Posterior cingulate gyrus (tissue), 11 donors: ENCODE measurements at places on chromosomes 3 and 15.

- no peak for DNase-seq
Measured at GRCh38 chr15:101477851-101478362, 11.6 kb downstream of the PCSK6 start.

- no peak for DNase-seq
Measured at GRCh38 chr3:186787642-186788481, 4.5 kb downstream of the EIF4A2 start.

DNA sequence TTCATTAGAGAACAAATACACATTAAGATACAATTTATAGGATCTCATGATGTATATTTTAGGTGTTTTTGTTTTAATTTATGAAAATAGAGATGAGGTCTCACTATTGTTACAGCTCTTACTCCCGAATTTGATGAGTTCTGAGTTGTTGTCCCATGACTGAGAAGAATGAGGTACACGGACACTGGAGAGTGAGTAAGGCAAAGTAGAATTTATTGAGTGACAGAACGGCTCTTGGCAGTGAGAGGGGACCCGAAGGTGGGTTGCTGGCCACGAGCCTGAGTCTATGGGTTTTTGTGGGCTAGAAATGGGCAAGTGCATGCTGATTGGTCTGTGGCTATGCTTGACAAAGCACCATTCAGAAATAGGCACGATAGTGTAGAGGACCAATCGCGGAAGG, 3.1 kb upstream of the RNF168 start:
- no peak for DNase-seq

DNA sequence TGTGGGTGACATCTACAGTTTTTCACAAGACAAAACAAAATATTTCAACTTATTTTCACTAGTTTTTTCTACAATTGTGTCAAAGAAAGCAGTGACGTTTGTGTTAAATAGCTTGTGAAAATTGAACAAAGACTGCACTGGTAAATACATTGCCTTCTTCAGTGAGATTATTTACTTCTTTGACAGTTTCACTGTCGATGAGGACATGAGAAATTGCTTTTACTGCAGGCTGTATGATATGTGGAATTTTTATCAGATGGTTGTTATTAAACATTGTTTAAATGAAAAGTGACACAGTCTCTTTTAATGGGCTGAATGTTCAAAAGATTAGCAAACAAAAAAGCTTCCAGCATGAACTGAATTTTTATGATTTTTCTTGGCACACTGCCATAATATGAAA, 773.9 kb upstream of the CADM2 start:
- DNase-seq: no peak

DNA sequence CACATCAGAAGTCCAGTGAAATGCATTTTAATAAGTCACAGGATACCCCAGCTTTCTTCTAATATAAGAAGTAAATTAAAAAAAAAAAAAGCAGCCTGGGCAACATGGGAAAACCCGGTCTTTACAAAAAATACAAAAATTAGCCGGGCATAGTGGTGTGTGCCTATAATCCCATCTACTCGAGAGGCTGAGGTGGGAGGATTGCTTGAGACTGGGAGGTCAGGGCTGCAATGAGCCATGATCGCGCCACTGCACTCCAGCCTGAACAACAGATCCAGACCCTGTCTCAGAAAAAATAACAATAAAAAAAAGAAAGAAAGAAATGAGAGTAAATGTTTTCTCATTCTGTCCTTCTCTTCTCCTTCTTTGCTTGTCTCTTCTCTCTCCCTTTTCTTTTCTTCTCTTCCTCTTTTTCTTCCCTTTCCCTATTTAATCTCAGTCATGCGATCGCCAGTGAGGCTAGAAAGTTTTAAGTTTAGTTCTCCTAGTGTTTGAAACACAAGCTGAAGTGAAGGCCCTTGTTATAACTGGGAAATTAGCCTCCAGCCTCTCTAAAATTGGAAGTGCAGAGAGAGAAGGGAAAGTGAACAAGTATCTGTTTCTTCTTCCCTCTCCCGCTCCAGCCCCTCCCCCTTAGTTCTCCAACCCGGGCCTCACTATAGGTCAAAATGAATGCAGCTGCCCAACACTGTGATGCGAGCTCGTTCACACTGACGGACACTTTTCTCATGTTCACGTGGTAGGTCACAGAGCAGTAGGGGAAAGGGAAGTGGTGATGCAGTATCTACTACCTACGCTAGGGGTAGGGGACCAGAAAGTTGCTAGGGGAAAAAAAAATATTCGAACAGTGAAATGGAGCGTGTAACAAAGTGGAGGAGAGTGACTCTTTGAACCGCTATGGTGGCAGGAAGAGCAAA, 23.5 kb upstream of the TSC22D2 start:
- peak; percentile 79 for DNase-seq

GRCh38 chr15:95669146-95669922, 661.2 kb upstream of the NR2F2 start:
- DNase-seq: no peak

DNA sequence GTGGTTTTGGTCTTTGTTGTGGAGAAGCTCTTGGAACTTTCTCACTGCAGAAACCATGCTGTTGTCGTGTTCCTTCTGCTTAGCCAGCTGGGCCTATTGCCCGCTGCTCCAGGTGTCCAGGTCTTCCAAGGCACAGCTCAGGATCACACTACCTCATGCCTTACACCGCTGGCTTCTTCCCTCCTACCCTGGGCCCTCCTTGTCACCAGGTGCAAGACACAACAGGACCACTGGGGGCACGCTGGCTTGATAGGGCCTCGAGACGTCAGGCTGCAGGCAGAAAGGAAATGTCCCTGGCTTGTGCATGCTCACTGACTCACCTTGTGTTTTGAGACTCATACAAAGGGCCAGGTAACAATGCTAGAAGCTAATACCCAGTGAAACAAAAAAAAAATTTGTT, 32.3 kb downstream of the PAQR9 start:
- DNase-seq: no peak

GRCh38 chr3:85210540-85210939, 251.8 kb downstream of the CADM2 start:
- DNase-seq: no peak

DNA sequence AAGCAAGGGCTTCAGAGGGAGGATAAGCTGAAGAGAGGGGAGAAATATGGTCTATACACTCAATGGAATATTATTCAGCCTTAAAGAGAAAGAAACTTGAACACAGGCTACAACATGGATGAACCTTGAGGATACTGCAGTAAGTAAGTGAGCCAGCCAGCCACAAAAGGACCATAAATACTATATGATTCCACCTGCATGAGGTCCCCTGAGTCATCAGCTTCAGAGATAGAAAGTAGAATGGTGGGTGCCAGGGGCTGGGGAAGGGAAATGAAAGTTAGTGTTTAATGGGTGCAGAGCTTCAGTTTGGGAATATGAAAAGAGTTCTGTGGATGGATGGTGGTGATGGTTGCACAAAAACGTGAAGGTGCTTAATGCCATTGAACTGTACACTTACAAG, 68.4 kb upstream of the SEC13 start:
- no peak for DNase-seq

- DNase-seq: no peak
Measured at GRCh38 chr3:87136066-87136596, 91.0 kb upstream of the CHMP2B start.

- no peak for DNase-seq
Measured at GRCh38 chr15:77599899-77600298, 32.8 kb downstream of the LINGO1 start.

- DNase-seq: no peak
Measured at GRCh38 chr3:87320756-87321626, 44.6 kb upstream of the POU1F1 start.

DNA sequence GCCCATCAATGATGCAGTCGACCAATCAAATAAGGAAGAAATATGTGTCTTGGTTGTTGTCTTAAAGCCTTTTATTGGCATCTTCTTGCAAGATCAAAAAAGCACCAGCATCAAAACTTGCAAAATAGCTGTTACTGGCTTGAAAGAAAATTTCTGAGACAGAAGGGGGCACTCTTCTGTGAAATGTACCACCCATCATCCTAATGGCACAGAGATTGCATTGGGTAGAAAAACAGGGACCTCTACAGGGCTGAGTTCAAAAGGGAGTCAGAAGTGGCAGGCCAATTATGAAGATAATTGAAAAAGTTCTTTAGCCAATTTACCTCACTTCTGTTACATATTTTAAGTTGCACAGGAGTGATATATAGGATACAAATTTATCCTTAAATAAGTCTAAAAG, 122.3 kb upstream of the GPR149 start:
- DNase-seq: no peak

DNA sequence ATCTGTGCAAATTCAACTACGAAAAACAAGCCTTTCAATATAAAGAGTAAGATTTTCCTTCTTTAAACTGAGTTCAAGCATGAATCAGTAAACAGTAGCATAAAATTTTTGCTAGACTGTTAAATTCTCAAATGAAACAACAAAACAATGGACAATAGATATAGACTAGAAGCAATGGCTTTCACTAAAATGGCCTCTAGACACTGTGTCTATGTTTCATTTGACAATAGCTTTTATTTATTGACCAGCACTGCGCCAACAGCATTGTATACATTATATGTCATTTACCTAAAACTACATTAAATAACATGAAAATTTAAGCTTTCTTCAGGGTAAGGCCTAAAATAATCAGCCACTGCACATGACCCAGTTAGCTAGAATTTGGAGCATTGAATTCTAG, 148.5 kb downstream of the DUT start:
- DNase-seq: no peak

DNA sequence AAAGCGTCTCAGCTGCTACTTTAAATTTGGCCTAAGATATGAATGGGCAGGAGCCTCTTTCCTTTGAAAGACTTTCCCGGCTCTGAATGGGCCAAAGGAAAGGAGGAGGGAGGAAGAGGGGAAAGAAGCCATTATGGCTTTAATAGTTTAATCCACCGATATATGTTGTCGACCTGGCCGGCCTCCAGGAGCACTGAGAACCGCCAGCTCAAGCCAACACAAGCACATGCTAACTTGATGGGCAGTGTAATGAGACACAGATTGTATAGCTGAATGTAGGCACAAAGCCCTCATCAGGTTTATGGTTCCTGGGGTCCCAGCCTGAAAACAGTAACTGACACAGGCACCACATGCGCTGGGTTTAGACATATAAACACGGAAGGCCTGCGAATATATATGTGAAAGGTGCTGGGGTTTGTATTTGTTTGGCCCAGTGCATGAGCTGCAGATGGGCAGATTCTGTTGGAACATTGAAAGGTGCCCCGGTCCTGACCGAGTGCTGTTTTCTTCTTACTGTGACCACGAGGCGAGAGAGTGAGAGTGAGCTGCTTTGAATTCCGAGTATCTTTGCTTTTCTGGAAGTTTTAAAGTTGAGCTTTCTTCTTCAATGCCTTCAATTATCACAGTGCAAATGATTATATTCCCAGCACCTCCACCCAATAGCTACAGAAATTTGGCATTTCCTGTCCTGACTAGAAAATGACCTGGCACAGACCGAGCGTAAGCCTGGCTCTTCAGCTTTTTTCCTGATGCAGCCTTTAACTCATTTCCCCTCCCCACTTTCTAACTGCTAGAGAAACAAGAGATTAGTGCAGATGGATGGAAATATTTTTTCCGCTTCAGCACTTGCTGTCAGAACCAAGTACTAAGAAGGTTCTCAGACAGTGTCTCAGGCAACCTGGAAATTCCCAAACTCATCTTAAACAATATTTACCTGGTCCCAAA, 267.3 kb downstream of the RORA start:
- DNase-seq: no peak

- DNase-seq: no peak
Measured at GRCh38 chr15:58889363-58889762, 44.1 kb downstream of the SLTM start.

GRCh38 chr15:100783760-100784492, 95.7 kb upstream of the ALDH1A3 start:
- peak; percentile 21 for DNase-seq

- DNase-seq: no peak
Measured at GRCh38 chr3:150412561-150413231, 4.6 kb downstream of the TSC22D2 start.

DNA sequence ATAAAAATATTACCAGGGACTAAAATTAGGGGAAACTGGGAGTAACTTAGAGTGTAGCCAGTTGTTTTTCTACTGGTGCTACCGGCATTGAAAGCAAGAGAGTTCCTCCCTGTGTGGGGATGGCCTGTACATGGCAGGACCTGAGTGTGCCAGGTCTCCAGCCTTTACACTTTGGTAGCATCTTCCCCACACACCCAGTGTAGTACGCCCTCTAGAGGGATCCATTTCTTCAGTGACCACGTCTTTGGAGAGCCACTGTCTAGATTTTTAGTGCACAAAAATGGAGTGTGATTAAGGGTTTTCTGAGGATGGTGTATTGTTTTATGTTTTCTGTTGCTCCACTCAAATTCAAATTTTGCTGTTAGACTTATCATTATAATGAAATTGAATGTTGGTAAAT, 507.0 kb upstream of the TPRG1 start:
- DNase-seq: no peak

GRCh38 chr3:194079702-194080172, 56.2 kb upstream of the HES1 start:
- DNase-seq: no peak

- no peak for DNase-seq
Measured at GRCh38 chr3:52879090-52879489, 18.3 kb downstream of the STIMATE start.

GRCh38 chr3:10194328-10195071, 29.8 kb downstream of the IRAK2 start:
- peak; percentile 39 for DNase-seq

- DNase-seq: no peak
Measured at GRCh38 chr15:66751579-66751978, 49.5 kb downstream of the SMAD6 start.

- no peak for DNase-seq
Measured at GRCh38 chr15:39283531-39283930, 297.3 kb upstream of the THBS1 start.

- DNase-seq: no peak
Measured at GRCh38 chr15:47944637-47945288, 176.0 kb upstream of the SLC24A5 start.

- DNase-seq: no peak
Measured at GRCh38 chr3:168241156-168241555, 145.4 kb upstream of the GOLIM4 start.

DNA sequence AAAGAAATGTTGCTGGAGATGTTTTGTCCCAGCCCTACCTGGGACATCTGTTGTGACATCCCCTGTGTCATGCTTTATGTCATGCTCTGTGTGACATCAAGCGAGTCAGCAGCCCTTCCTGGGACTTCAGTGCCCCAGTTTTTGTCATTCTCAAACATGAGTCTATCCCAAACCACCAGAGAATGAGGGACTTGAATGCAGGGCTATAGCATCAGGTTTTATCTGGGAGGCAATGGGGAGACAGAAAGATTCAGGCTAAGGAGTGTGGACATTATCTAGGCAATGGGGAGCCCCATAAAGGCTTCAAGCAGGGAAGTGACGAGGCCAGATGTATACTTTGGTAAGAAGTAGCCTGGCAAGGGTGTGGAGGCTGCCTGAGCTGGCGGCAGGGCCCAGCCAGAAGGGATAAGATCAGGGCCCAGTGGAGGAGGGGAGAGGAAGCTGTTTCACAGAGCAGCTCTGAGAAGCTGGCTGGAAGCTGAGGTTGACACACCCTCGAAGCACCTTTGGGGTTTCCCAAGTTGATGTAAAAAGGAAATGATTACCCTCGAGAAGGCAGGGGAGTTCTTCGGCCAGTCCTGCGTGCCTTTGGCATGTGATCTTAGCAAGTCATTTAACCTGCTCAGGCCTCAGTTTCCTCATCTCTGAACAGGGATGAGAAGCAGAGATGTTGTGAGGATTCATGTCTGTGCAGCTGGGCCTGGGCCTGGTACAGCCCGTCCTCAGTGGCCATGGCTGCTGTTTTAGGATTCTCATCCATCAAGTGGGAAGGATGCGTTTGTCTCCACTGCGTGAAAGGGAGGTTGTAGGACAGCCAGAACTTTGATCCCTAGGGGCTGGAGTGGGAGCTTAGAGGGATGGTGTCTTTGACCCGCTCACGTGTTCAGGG, 34.3 kb downstream of the IRAK2 start:
- DNase-seq: no peak

- no peak for DNase-seq
Measured at GRCh38 chr15:71660501-71660900, 149.9 kb upstream of the NR2E3 start.
